ENCODE measurements at places on chromosomes 7 and 10. TPM values are rescaled to one million over a fixed set of nuclear protein-coding genes. Genes with fewer than 3 reads are reported as not detected.

TAF5 gene
- 4.2 TPM for total RNA-seq

LIPA gene
- 53.1 TPM for total RNA-seq

C7orf57 gene
- 0.24 TPM for total RNA-seq

GPC2 gene
- 1.1 TPM for total RNA-seq

GTF2I gene
- total RNA-seq: 91.7 TPM

ZNF503 gene
- total RNA-seq: 13.9 TPM

SNX10 gene
- total RNA-seq: 4.9 TPM

TMEM176A gene
- not detected for total RNA-seq

CHST12 gene
- 15.3 TPM for total RNA-seq

OPN4 gene
- not detected for total RNA-seq

NUTM2E gene
- 0.59 TPM for total RNA-seq

CRHR2 gene
- not detected for total RNA-seq

FMC1 gene
- 27.8 TPM for total RNA-seq

NACAD gene
- total RNA-seq: 0.29 TPM

TUBAL3 gene
- 0.48 TPM for total RNA-seq

ANKRD30A gene
- total RNA-seq: 0.88 TPM

EBLN1 gene
- total RNA-seq: not detected

SAP25 gene
- 0.76 TPM for total RNA-seq

UCMA gene
- total RNA-seq: not detected

PAX4 gene
- not detected for total RNA-seq

MYPN gene
- 2.5 TPM for total RNA-seq

FAM204A gene
- 77.2 TPM for total RNA-seq

LLCFC1 gene
- not detected for total RNA-seq

C10orf67 gene
- 0.11 TPM for total RNA-seq

PROSER2 gene
- total RNA-seq: 31.5 TPM

CFAP43 gene
- total RNA-seq: 0.13 TPM

NKX6-2 gene
- total RNA-seq: 0.28 TPM

TMEM236 gene
- 0.07 TPM for total RNA-seq

TIMM23B gene
- 17.5 TPM for total RNA-seq

PON1 gene
- 0.66 TPM for total RNA-seq

RBP3 gene
- not detected for total RNA-seq

CLDN12 gene
- 23.8 TPM for total RNA-seq

CCDC172 gene
- not detected for total RNA-seq

BCL7B gene
- total RNA-seq: 67.4 TPM

NIPSNAP2 gene
- total RNA-seq: 56.7 TPM

NPTX2 gene
- 0.09 TPM for total RNA-seq

TEX47 gene
- total RNA-seq: not detected

HBP1 gene
- total RNA-seq: 22.4 TPM

HTR5A gene
- not detected for total RNA-seq

CDHR1 gene
- total RNA-seq: 0.04 TPM

CYP2W1 gene
- not detected for total RNA-seq

SYCE1 gene
- total RNA-seq: not detected

GPR15LG gene
- not detected for total RNA-seq

DNAJB9 gene
- 11.5 TPM for total RNA-seq

CTNNA3 gene
- total RNA-seq: not detected

WDR86 gene
- 0.19 TPM for total RNA-seq

ADCY1 gene
- total RNA-seq: 1.3 TPM

CFTR gene
- 0.24 TPM for total RNA-seq

IFIT1B gene
- not detected for total RNA-seq
